ENCODE measurements at places on chromosomes 3 and 15.
A peak's percentile ranks its signal among the peaks of the same experiment; 100 is the strongest.

GRCh38 chr15:48449734-48450133 lies 118.5 kb downstream of the DUT start:
- no peak for DNase-seq

- DNase-seq = no peak
Observed at GRCh38 chr3:22013641-22014040, 262.6 kb upstream of the ZNF385D start.

GRCh38 chr3:169634618-169635236 lies 28.8 kb downstream of the MECOM start:
- peak; percentile 55 for DNase-seq

GRCh38 chr15:90914305-90915080 lies 11.4 kb downstream of the MAN2A2 start:
- DNase-seq = no peak

DNA sequence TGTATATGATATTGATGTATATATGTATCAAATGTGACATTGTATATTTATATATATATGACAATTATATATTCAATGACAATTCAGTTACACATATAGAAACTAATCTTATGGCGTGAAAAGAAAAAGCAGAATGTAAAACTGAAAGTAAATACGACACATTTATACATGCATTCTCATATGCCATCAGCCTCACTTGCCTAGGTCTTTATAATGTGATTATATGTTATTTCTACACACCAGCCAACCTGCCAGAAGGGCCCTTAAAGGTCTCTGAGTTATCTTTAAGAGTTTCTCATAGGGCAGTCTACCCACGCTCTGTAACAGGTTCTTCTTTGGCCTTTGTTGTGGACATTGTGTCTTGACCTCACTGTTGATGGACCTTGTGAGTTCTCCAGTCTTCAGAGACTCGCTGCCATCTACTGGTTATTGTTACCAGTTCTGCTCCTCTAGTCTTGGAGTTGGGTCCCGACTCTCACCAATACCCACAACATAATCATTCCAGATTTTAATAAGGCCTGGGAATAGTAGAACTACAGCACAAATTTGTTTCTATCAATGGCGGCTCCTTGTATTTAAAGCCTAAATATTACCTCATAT lies 371.5 kb upstream of the GOLIM4 start:
- peak; percentile 45 for DNase-seq

DNA sequence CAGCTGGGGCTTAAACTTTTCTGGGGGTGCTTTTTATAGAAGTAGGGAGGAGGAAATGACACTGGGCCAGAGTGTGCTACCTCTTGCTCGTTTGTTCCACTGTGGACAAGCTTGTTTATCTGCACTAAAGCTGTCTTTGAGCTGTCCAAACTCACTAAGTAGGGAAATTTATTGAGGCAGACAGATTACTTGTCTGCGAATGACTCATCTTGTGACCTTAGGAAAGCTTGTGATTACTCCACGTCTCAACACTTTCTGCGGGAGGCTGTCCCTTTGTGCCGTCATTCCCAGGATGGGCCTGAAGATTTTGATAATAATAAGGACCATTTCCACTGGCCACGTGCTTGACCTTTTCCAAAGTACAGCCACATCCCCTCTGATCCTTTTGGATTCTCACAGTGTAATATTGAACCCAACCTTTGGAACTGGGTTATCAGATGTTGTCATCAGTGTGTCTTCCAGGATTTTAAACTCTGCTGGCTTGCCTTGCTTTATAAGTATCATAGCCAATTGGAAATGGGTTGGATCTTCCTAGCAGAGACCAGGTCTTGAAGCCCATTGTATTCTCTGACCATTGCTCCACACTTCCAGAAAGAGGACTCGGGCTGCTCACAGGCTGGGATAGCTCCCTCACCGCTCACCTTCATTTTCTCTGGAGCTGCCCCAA lies 84.7 kb downstream of the AGBL1 start:
- DNase-seq = no peak

DNA sequence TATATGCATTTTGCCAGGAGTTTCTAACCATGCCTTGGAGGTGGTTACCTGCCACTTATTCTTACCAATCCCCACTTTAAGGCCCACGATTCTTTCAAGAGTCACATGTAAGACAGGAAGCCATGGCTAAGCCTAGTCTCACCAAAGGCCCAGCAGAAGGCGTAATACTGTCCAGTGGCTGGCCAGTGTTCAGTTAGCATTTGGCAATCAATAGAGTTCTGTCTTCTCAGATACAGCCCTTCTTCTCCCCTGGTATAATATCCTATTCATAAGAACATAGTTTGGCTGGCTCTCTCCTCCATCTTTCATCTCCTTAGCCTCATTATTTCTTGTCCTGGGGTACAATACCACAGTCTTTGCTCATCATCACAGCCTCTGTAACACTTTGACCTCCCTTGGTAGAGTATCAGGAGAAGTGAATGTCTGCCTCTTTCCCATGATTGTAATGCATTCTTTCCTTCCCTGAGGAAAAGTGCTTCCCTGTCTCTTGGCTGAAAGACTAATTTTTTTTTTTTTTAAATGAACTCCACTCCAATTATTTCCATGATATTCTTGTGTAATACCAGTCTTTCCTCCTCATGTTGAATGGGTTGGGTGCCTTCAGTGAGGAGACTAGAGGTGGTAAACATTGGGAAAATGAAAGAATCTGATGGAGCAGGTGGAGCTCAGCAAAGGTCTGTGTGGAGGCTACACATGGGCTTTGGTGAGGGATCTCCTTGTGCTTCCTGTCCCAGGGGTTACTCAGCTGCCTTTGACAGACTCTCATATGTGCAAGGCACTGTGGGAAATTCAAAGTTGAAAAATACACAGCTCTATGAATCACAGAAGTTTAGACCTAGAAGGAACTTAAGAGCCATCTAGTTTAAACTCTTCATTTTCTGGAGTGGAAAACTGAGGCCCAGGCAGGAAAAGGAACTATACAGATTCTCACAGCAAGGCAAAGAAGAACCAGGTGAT lies 218.2 kb downstream of the P3H2 start:
- no peak for DNase-seq

GRCh38 chr3:4742359-4742758 lies 236.9 kb upstream of the BHLHE40 start:
- DNase-seq = no peak

DNA sequence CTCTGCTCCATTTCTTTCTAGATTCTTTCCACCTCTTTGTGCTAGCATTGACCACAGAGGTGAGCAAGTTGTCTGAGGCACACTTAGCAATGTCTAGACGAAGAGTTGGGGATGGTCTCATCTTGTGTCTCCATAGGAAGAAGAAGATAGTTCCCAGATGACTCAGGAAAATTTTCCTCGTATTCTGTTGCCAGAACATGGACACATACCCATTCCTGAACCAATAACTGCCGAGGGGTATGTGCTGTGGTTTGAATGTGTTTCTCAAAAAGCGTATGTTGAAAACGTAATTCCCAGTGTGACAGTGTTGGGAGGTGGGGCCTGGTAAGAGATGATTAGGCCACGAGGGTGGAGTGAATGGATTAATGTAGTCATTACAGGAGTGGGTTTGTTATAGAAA lies 107.5 kb upstream of the GALNT15 start:
- DNase-seq = no peak

GRCh38 chr15:74983725-74984231 lies 11.6 kb upstream of the SCAMP5 start:
- DNase-seq = no peak

- peak; percentile 21 for DNase-seq
Observed at GRCh38 chr3:197936819-197937384, 13.1 kb upstream of the RPL35A start.

DNA sequence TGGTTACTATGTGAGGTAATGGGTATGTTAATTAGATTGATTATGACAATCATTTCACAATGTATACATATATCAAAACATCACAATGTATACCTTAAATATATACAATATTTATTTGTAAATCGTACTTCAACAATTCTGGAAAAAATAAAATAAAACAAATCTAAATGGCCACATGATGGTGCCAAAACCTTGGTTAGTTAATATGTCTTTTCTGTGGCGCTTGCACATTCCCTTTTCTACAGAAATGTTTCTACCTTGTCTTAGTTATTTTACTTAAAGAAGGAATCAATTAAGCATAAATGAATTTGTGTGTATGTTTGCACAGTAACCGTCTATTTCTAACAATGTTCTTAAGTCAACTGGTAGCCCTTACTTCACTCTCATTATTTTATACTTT lies 53.4 kb downstream of the OXSM start:
- no peak for DNase-seq

DNA sequence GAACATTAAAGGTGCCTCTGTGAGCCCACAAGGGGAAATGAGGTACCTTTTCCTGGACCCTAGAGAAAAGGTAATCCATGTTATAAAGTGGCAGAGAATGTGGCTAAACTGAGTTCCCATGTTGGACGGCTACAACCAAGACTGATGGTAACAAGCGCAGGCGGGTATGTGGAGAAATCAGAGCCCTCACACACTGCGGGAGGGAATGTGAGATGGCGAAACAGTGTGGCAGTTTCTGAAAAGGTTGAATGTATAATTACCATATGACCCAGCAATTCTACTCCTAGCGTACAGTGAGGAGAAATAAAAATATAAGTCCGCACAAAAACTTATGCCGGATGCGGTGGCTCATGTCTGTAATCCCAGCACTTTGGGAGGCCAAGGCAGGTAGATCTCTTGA lies 24.1 kb upstream of the SHISA5 start:
- DNase-seq = no peak
